ENCODE measurements at places on chromosomes 6 and 20. TPM values are rescaled to one million over a fixed set of nuclear protein-coding genes. Genes with fewer than 3 reads are reported as not detected.

GRCh38 chr6:170245475-170245992 is 45.3 kb downstream of the DLL1 start:
- no peaks in the 10 kb centered on the region for H3K27me3 ChIP-seq
- no peak overlapping the region for H3K27ac ChIP-seq
- H3K36me3 ChIP-seq = no peaks in the 10 kb centered on the region
- H3K4me3 ChIP-seq = no peak overlapping the region

DNA sequence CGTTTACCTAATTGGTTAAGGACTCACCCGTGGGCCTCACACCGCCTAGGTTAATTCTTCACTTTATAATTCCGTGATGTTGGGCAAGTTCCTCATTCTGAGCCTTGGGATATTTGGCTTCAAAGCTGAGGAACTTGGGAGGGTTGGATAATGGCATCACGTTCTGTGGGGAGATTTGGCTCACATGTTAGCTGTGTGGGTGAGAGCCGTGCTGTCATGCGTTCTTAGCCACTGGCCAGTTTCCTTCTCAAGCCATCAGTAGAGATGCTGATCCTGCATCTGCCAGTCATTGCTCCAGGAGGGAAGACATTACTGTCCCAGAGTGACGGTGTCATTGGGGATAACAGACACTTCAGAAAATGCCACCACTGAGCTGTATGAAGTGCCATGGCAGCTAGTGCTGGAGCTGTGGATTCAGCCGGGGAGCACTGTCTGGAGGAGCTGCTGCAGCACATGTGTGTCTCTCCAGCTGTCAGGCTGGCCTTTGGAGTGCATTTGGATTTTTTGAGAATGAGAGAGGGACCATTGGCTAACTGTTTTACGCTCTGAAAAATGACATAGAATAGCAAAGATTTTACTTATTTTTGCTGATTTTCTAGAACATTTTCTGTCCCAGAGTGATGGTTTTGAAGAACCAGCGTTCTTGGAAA is 16.5 kb downstream of the IGF2R start:
- no peak overlapping the region for H3K4me3 ChIP-seq
- no peaks in the 10 kb centered on the region for H3K36me3 ChIP-seq
- DNase-seq = no peak
- H3K4me1 ChIP-seq = peaks cover 5% of the 10 kb centered on the region
- H3K27ac ChIP-seq = no peak overlapping the region

GRCh38 chr20:16059841-16060240 is 513.4 kb downstream of the KIF16B start:
- peaks cover 3% of the 10 kb centered on the region for H3K4me1 ChIP-seq
- H3K36me3 ChIP-seq = no peaks in the 10 kb centered on the region
- no peak overlapping the region for H3K4me3 ChIP-seq
- DNase-seq = no peak

- H3K4me1 ChIP-seq = peaks cover 6% of the 10 kb centered on the region
- no peak overlapping the region for H3K27ac ChIP-seq
- H3K36me3 ChIP-seq = peaks cover 3% of the 10 kb centered on the region
- no peaks in the 10 kb centered on the region for H3K27me3 ChIP-seq
- no peak overlapping the region for H3K4me3 ChIP-seq
Measured at GRCh38 chr6:47300417-47300816, 9.3 kb downstream of the TNFRSF21 start.

GRCh38 chr6:160971171-160971570 is 20.4 kb upstream of the MAP3K4 start:
- 0 out of 2 replicates have a peak, but pooled peaks cover 5% of the 10 kb centered on the region for H3K4me1 ChIP-seq
- DNase-seq = no peak
- peaks cover 2% of the 10 kb centered on the region for H3K36me3 ChIP-seq

GRCh38 chr20:23037017-23037481 is 1.9 kb downstream of the SSTR4 start:
- no peak for DNase-seq
- H3K36me3 ChIP-seq = no peaks in the 10 kb centered on the region
- H3K27ac ChIP-seq = no peak overlapping the region

DNA sequence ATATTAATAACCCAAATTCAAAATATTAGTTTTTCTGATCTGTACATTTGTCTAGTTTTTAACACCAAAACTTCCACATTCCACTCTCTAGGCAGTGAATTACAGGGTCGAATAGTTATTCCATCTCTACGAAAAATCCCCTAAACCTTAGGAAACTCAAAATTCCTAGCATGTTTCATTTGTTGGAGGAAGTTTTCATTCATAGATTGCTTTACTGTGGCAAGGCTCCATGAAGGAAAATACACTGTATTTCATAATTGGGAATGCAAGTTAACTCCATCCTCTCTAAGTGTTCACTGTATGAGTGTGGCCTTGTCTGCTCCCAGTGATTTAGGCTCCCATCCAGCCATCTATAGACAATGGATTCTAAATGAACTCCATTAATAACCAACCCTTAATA is 296.1 kb downstream of the TENT5A start:
- no peak overlapping the region for H3K4me3 ChIP-seq
- DNase-seq = no peak
- H3K36me3 ChIP-seq = 0 out of 3 replicates have a peak, but pooled peaks cover 2% of the 10 kb centered on the region
- no peaks in the 10 kb centered on the region for H3K4me1 ChIP-seq

DNA sequence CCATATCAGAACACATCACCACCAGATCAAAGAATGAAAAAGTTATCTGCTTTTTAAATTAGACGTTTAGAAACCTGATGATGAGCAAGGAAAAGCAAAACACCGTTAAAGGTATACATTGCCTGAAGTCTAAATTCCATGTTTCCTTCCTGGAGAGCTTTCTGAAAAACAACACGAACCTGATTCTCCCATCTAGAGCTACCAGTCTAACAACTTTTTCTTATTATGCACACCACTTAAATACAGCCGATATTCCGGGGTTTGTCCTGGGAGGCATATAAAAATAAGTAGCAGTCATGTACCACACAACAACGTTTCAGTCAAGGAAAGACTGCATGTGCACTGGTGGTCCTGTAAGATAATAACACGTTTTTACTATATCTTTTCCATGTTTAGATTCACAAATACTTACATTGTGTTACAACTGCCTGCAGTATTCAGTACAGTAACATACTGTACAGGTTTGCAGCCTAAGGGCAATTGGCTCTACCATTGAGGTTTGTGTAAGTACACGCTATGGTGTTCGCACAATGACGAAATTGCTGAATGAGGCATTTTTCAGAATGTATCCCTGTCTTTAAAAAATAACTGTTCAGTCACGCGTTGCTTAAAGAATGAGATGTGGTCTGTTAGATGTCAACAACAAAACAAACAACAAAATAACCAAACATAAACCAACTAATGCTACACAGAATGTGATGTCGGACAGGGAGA is 19.1 kb upstream of the LYRM2 start:
- H3K27ac ChIP-seq = no peak overlapping the region
- no peak for DNase-seq
- H3K4me1 ChIP-seq = no peaks in the 10 kb centered on the region

- no peaks in the 10 kb centered on the region for H3K4me1 ChIP-seq
- no peak overlapping the region for H3K27ac ChIP-seq
- no peaks in the 10 kb centered on the region for H3K27me3 ChIP-seq
- peaks cover 8% of the 10 kb centered on the region for H3K36me3 ChIP-seq
- H3K4me3 ChIP-seq = no peak overlapping the region
- DNase-seq = no peak
Measured at GRCh38 chr6:81120280-81120679, 632.2 kb downstream of the TENT5A start.

DNA sequence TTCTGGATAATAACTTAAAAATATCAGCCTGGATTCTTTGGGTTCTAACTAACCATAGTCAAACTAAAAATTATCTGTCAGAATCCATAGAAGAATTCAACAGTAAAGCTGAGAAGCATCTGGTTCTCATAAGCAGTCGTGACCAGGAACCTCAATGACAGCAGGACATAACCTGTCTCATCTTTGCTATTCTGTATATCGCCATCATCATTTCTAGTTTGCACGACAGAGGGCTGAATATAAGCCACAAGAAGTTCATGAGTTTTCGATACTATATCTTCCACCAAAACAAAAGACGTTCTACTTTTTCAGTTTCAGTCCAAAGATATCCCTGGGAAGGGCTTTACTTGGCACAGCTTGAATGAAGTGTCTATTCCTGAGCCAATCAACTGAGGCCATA is 42.7 kb downstream of the RFPL4B start:
- no peaks in the 10 kb centered on the region for H3K4me1 ChIP-seq
- no peak for DNase-seq
- no peaks in the 10 kb centered on the region for H3K36me3 ChIP-seq
- H3K27ac ChIP-seq = no peak overlapping the region
- H3K4me3 ChIP-seq = no peak overlapping the region

- DNase-seq = no peak
- H3K4me3 ChIP-seq = no peak overlapping the region
- H3K27ac ChIP-seq = no peak overlapping the region
- no peaks in the 10 kb centered on the region for H3K4me1 ChIP-seq
Measured at GRCh38 chr6:108193131-108193530, 27.3 kb downstream of the NR2E1 start.

CRIP3 gene
- total RNA-seq = 15.3 TPM
